ENCODE measurements at places on chromosomes 16 and 17.

DNA sequence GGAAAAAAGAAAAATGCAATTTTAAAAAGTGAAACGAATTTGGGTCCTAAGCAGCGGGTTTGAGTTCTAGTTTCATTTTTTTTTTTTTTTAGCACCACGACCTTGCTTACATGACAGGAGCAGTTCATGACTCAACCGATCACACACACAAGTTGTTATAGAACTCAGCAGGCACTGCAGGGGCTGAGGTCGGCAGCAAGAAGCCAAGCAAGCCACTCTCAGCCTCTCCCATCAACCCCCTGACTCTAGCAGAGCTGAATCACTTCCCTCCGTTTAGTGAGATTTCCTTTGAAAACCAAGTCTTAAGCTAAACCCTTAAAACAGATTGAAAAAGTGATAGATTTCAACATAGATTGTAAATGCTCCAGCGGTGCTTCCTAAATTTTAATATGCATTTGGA, 520.8 kb downstream of the HAPSTR1 start:
- DNase-seq = no peak

DNA sequence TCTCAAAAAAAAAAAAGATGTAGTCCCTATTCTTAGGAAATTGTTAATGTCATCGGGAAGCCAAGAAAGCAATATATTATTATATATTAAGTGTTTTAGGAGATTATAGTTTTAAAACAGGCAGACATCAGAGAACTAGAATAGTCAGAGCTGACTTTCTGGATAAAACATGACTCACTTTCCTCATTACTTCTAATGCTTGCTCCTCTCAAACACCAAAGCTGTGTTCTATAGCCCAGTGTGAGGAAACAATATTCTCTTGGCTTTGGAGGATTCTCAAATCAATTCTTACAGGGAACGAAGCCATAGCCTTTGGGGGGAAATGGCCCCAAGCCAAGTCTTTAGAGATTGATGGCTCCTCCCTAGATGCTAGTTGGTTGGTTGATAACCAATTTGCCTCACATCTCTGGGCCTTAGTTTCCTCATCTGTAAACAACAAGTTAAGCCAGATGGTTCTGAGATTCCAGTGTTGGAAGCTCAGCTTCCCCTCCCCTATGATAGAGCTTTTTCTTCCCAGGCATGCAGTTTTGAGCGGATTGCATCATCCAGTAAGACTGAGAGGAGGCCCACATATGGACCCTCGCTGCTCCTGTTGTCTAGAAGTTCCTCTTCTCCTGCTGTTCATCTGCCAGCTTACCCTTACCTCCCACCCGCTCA, 12.4 kb downstream of the NMT1 start:
- peak; percentile 81 for DNase-seq

DNA sequence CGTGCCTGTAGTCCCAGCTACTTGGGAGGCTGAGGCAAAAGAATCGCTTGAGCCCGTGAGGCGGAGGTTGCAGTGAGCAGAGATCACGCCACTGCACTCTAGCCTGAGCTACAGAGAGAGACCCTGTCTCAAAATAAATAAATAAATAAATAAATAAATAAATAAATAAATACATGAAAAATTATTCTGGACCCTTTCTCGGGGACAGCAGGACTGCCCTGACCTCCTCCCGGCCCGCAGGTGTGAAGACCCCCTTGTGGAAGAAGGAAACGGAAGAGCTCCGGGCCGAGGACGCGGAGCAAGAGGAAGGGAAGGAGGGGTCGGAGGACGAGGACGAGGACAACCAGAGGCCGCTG, 3.1 kb downstream of the C17orf50 start:
- DNase-seq = no peak

- DNase-seq = no peak
Measured at GRCh38 chr17:7440113-7440833, 961 bp downstream of the FGF11 start.

- DNase-seq = no peak
Measured at GRCh38 chr16:50437769-50438437, 69.1 kb upstream of the BRD7 start.

DNA sequence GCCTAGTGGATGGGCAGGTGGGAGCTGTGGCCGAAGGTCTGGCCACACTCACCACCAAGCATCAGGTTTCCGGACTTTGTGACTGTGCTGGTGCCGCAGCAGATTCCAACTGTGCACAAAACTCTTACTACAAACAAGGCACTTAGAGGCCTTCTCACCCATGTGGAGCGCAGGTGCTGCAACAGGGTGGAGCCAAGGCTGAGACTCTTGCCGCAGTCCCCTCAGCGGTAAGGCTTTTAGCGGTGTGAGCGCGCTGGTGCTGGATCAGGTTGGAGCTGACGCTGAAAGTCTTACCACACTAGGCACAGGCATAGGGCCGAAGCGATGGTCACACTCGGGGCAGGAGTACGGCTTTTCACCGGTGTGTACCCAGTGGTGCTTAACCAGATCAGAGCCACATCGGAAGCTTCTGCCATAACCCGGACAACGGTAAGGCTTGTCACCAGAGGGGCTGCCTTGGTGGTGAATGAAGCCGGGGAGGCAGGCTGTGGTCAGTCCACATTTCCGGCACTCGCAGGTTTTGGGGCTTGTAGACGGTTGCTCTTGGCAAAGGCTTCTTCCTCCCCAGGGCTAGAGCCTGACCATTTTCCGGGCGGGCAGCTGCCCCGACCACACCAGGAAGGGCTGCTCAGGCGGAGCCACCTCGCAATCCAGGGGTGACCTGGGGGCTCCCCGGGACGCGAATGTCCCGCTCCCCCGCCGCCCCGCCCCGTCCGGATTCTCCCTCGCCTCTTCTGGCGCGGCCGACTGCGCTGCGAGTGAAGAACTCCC, 1.0 kb upstream of the ARMC5 start:
- DNase-seq = no peak

DNA sequence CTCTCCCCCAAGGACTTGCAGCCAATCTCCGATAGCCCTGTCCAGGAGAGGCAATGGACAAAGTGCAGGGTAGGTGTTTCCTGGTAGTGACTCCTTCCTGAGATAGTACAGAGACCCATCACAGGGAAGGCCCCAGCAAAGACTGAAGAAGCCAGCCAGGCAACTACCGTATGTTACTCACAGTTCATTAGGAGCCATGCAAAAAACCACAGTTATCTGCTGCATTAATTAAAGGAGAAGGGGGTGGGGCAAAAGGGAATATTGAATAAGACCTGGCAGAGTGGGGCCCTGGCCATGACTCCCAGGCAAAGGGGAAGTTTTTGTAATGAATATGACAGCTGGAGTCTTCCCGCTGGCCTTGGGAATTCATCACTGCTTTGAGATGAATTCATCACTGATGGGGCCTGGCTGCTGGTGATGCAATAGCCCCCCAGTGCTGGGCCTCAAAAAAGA, 2.5 kb upstream of the SLC13A2 start:
- no peak for DNase-seq

GRCh38 chr17:55398689-55399088, 22.9 kb downstream of the MMD start:
- DNase-seq = no peak

DNA sequence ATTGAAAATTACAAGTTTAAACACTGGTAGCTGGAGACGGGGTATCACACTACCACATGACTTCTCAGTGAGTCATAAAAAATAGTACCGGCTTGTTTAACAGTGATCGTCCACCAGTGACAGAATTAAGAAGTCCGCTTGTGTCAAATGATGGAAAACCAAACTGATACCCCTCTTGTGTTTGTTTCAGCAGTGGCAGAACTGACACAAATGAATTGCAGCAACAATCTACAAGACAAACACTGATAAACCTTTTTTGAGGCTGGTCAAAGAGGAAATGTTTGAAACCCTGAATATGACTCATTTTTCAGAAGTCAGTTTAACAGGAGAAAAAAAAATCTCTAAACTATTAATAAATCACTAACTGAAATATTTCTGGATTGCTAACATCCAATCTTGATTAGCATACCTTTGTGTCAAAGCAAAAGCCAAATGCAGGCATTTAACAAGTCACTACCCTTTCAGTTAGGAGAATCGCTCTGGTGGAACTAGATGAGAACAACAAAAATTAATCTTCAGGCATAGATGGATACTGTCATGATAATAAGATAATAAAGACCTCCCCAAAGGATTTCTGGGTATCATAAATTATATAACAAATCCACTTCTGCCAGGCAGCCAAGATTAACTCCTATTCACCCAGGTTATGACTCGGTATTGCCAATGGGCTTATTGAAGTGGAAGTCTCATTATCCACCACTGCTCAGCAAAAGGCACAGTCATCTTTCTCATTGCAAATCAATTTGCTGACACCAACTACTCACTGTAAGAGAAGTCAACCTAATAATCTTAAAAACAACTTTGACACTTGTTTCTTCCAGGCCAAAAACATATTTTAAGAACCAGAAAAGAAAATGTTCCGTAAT, 20.8 kb downstream of the DCUN1D3 start:
- no peak for DNase-seq

GRCh38 chr17:7922845-7923628, 6.6 kb downstream of the KCNAB3 start:
- no peak for DNase-seq

GRCh38 chr16:26863931-26864330, 202.8 kb upstream of the C16orf82 start:
- no peak for DNase-seq

GRCh38 chr17:32191306-32191705, 49.0 kb downstream of the RHOT1 start:
- DNase-seq = no peak

- DNase-seq = no peak
Measured at GRCh38 chr17:72906306-72906705, 186.2 kb downstream of the SLC39A11 start.

DNA sequence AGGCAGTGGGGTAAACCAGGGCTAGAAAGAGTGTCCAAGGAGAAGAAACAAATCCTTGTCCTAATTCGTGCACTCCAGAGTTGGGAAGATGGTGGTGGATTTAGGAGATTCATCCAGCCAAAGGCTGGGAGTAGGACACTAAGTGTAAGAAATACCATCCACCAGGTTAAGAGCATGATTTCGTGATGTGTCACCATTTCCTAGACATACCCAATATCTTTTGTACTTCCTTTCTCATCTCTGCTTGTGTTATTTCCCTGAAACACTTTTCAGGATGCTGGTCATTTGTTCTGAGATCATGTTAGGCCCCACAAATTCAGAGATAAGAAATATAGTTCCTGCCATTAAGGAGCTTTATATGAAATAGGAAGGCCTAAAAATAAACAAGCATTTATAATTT, 106.3 kb upstream of the HLF start:
- no peak for DNase-seq

DNA sequence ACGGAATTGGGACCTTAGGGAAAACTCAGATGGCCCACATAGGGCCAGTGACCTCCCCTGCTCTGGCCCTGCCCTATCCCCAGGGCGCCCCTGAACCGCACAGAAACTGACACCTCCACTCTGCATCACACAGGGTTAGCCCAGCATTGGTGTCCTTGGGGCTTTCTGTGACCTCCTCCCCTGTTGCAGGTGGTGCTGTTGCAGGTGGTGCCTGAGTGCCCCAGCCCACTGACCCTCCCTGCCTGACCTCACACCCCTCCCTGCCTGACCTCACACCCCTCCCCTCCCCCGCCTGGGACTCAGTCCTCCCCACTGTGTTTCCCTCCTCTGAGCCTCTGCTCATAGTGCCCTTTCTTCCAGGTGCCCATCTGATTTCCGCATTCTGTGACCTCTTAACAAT, 21.4 kb downstream of the TNFRSF13B start:
- no peak for DNase-seq

DNA sequence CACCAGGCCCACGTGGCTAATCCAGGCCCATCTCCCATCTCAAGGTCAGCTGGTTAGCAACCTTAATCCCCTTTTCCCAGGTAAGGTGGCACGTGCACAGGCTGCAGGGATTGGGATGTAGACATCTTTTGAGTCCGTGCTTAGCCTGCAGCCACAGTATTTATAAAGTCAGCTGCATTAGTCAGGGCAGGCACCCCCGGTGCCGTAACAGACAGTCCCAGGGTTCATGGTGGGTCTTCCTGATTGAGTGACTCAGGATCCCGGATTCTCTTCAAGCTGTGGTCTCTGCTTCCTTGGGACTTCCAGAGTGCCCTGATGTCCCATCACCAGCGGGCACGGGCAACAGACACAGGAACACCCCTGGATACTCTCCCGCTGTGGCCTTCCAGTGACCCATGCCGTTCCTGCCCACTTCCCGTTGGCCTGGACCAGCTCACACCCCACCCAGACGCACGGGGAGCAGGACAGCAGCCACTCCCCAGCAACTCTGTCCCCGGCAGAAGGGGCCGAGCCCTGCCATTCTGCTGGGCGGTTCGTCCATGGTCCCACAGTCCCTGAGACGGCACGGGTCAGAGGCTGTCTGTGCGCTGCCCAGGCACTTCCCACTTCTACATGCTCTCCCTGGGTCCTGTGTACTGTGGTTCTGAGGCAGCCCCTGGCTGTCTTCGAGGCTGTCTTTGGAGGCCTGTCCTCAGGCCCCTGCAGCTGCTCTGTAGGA, 248.6 kb upstream of the GSE1 start:
- DNase-seq = no peak

GRCh38 chr17:81500047-81500446, 12.6 kb downstream of the ACTG1 start:
- DNase-seq = no peak

GRCh38 chr16:56193951-56194726, 2.9 kb downstream of the GNAO1 start:
- no peak for DNase-seq

- peak; percentile 40 for DNase-seq
Measured at GRCh38 chr17:30788918-30789317, 35.6 kb downstream of the CRLF3 start.

GRCh38 chr16:65117811-65118448, 3.9 kb downstream of the CDH11 start:
- no peak for DNase-seq

DNA sequence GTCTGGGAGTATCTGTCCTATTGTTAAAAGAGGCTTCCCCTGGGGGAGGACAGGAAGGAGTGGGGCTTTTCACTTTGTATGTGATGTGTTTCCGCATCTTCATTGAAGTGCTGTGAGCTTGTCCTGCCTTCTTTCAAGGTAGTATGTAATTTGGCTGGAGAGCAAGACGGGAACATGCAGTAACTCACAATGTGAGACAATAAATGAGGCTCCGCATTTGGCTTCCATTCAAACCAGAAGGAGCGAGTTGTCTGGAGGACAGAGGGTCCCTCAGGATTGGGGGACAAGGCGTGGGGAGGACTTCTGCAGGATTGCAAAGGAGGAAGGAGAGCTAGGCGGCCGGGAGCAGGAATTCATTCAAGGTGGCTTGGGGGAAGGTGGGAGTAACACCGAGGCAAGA, 203.5 kb downstream of the RBFOX3 start:
- DNase-seq = no peak

All from GM04503 (cell line).